Cardiac atrium fibroblast (primary cell): ENCODE measurements at places on chromosomes 11 and 22. TPM values are rescaled to one million over a fixed set of nuclear protein-coding genes. Genes with fewer than 3 reads are reported as not detected.

The RTL10 gene
- total RNA-seq: 28.7 and 32.7 TPM in 2 replicates

The OR5T2 gene
- total RNA-seq: not detected in 2 replicates

The UPK3A gene
- not detected in 2 replicates for total RNA-seq

The MAPK8IP2 gene
- total RNA-seq: 1.3 and 2.0 TPM in 2 replicates

The CD248 gene
- total RNA-seq: 126 and 180 TPM in 2 replicates

The KRTAP5-9 gene
- total RNA-seq: not detected in 2 replicates
